ENCODE measurements at places on chromosomes 11 and 22.

GRCh38 chr11:126543691-126544090 is 188.2 kb downstream of the ST3GAL4 start:
- H3K27me3 ChIP-seq: peaks cover 41% of the 10 kb centered on the region
- no peak overlapping the region for H3K4me3 ChIP-seq
- no peak overlapping the region for H3K27ac ChIP-seq
- no peaks in the 10 kb centered on the region for H3K4me1 ChIP-seq
- no peak for DNase-seq

- no peak for DNase-seq
- H3K36me3 ChIP-seq: no peaks in the 10 kb centered on the region
- H3K27me3 ChIP-seq: no peaks in the 10 kb centered on the region
- no peak overlapping the region for H3K4me3 ChIP-seq
These were observed 150.1 kb upstream of the ARHGAP42 start for GRCh38 chr11:100536979-100537378.

- no peak overlapping the region for H3K4me3 ChIP-seq
- no peak for DNase-seq
- no peak overlapping the region for H3K27ac ChIP-seq
- no peaks in the 10 kb centered on the region for H3K27me3 ChIP-seq
- peaks cover 19% of the 10 kb centered on the region for H3K4me1 ChIP-seq
- no peaks in the 10 kb centered on the region for H3K36me3 ChIP-seq
These were observed 32.1 kb downstream of the DAGLA start for GRCh38 chr11:61712314-61712713.

DNA sequence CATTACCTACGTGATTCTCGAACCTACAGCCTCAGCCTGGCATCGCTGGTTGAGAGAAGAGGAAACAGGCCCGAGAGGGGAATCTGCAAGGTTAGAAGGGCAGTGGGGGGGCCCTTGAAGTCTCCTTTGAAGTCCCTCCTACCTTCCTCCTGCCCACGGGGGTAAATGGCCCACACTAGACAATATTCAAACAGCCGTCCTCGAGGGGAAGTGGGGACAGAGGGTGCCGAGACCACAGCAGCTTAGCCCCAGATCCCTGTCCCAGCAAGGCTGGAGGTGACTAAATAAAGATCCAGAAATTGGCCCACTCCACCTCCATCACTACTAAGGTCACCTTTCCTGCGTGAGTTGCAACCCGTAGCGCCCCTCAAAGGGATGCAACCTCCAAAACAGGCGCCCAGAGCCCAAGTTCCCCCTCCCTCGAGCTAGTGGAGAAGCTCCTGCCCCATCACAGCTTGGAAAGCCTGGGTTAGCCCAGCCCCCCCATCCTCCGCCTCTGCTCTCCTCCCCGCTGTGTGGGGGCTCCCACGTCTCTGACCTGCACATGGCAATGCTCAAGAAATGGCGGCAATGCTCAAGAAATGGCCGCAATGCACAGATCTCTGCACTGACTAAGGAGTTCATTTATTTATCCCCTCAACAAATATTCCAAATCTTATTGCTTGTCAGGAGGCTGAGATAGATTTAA is 788 bp upstream of the RASL10A start:
- peaks cover 41% of the 10 kb centered on the region for H3K27me3 ChIP-seq
- H3K4me1 ChIP-seq: peaks cover 20% of the 10 kb centered on the region
- no peak overlapping the region for H3K27ac ChIP-seq
- no peak for DNase-seq

DNA sequence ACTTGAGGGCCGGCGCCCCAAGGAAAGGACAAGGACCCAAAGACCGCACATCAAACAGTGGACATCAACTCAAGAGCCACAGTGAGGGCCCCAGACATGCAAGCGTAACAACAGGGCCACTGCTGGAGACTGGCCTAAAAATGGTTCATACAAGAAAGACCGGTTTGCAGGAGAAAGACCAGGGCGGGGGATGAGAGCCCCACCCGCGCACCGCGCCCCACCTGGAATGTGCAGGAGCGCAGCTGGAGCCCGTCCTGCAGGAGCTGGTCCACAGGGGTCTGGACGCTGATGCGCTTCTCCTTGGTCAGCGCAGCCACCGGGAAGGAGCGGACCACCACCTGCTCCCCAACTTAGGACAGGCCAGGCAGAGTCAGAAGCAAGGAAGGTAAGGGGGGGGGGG is 13.9 kb downstream of the SBF1 start:
- no peak overlapping the region for H3K27ac ChIP-seq
- no peaks in the 10 kb centered on the region for H3K4me1 ChIP-seq
- H3K36me3 ChIP-seq: peaks cover 34% of the 10 kb centered on the region
- no peak for DNase-seq

GRCh38 chr11:36354221-36355003 is 58.3 kb downstream of the PRR5L start:
- H3K36me3 ChIP-seq: no peaks in the 10 kb centered on the region
- DNase-seq: no peak
- H3K27ac ChIP-seq: no peak overlapping the region
- no peaks in the 10 kb centered on the region for H3K4me1 ChIP-seq
- no peak overlapping the region for H3K4me3 ChIP-seq
- no peaks in the 10 kb centered on the region for H3K27me3 ChIP-seq

DNA sequence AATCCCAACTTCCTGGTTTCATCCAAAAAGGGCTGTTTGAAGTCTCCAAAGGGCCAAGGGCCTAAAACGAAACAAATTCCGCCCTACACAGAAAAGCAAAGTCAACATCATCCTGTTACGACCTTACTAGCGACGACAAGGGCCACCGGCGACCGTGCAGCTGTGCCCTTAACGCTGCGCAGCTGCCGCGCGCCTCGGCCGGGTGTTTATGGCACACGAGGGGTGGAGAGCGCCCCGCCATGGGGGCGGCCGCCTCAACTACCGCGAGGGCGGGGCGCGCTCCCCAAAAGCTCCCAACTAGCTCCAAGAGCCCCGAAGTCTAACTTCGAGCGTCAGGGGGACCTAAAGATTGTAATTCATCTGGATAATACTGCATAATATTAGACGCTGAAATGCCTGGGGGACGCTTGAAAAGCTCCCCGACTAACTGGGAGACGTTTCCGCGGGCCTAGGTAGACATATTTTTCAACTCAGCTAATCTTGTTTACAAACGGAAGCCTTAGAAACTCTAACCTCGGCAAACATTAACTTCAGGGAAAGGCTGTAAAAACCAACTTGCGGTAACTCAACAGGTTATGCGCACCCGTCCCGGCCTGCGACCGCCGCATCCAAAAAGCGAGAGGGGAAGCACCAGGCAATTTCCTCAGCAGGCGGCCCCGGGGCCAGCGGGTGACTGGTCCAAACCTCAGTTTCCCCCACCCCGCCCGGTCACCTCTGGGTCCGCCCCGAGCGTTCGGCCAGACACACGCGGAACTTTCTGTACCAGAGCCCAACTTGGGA is 694 bp downstream of the TMEM123 start:
- H3K27me3 ChIP-seq: no peaks in the 10 kb centered on the region
- DNase-seq: peak; percentile 96
- H3K4me1 ChIP-seq: peaks cover 71% of the 10 kb centered on the region
- peak overlapping the region; percentile 96 for H3K27ac ChIP-seq
- peaks cover 20% of the 10 kb centered on the region for H3K36me3 ChIP-seq

DNA sequence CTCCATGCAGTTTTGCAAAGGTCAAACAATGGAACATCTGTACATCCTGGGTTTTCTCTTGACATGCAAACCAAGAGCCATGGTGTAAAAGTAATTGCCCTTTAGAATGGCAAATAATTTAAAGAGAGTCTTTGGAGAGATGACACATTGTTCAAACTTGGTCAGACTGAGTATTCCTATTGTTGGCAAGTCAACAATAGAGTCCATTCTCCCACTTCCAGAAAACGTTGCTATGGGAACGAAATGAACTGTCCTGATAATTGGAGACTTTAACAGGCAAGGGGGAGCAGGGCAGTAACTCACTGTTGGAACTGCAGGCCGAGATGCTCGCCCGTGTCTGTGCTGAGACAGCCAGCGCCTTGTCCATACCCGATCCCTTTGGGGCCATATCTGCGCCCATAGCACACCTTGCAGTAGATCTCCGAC is 13.9 kb downstream of the CSRP3 start:
- no peak overlapping the region for H3K27ac ChIP-seq
- no peaks in the 10 kb centered on the region for H3K36me3 ChIP-seq
- H3K4me1 ChIP-seq: peaks cover 19% of the 10 kb centered on the region
- DNase-seq: peak; percentile 46
- H3K27me3 ChIP-seq: no peaks in the 10 kb centered on the region

- no peaks in the 10 kb centered on the region for H3K4me1 ChIP-seq
- no peaks in the 10 kb centered on the region for H3K27me3 ChIP-seq
- H3K4me3 ChIP-seq: no peak overlapping the region
- no peak overlapping the region for H3K27ac ChIP-seq
These were observed 346.8 kb downstream of the JRKL start for GRCh38 chr11:96736601-96737000.

- no peak overlapping the region for H3K4me3 ChIP-seq
- H3K4me1 ChIP-seq: no peaks in the 10 kb centered on the region
- no peak overlapping the region for H3K27ac ChIP-seq
These were observed 97.6 kb upstream of the B3GAT1 start for GRCh38 chr11:134509381-134510232.

DNA sequence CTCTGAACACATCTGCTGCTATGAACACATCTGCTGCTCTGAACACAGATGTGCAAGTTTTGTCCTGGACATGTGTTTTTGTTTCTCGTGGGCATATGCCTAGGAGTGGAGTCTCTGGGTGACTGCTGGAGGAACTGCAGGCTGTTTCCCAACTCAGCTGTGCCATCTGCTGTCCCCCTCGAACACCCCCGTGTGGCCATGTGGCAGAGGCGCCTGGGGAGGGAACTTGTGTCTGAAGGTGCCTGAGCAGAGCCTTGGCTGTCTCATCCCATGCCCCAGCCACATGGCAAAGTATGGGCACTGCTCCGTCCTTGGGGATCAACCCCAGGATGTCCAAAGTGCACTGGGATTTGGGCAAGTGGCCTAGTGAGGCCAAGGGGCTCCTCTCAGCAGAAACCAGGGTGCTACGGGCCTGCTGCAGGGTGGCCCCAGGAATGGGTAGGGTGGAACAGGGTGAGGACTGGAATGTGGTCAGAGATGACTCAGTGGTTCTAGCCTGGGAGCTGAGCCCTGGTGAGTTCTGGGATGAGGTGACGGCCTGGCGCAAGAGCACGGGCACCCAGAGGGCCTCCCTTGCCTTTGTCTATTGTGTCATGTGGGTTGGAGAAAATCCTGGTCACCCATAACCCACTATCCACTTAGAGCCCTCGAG is 14.7 kb downstream of the GATD1 start:
- H3K4me1 ChIP-seq: no peaks in the 10 kb centered on the region
- no peaks in the 10 kb centered on the region for H3K27me3 ChIP-seq

DNA sequence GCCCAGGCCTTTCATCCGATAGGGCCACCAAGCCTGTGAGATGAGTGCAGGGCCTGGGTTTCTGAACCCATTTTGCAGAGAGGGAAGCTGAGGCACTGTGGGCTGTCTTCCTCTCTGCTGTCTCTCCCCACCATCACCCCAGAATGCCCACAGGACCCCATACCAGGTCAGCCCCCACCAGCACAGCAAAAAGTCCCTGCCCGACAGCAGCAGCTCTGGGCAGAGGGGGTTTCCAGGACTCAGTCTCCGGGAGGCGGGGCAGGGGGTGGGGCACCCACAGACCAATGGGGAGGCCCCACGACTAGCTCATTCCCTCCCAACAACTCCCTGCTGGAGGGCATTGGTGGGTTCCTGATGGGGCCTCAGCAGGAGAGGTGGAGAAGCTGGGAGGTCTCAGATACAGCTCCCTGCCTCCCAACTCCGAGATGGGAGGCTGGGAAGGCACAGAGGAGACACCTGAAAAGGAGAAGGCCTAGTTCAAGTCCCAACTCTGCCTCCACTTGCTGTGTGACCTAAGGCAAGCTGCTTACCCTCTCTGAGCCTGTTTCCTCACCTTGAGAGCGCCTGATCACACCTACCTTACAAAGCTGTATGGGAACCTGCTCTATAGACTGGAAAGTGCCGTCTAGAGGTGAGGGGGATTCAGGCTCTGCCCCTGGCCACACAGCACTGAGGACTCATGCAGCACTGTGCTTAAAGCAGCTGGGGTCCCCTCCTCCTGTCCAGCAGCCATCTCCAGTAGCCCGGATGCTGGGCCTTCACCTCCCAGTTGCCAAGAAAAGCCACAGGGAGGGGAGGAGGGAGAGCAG is 3.5 kb downstream of the CBX7 start:
- H3K4me3 ChIP-seq: no peak overlapping the region
- H3K27me3 ChIP-seq: peaks cover under 1% of the 10 kb centered on the region
- H3K4me1 ChIP-seq: peaks cover 68% of the 10 kb centered on the region
- no peak for DNase-seq

DNA sequence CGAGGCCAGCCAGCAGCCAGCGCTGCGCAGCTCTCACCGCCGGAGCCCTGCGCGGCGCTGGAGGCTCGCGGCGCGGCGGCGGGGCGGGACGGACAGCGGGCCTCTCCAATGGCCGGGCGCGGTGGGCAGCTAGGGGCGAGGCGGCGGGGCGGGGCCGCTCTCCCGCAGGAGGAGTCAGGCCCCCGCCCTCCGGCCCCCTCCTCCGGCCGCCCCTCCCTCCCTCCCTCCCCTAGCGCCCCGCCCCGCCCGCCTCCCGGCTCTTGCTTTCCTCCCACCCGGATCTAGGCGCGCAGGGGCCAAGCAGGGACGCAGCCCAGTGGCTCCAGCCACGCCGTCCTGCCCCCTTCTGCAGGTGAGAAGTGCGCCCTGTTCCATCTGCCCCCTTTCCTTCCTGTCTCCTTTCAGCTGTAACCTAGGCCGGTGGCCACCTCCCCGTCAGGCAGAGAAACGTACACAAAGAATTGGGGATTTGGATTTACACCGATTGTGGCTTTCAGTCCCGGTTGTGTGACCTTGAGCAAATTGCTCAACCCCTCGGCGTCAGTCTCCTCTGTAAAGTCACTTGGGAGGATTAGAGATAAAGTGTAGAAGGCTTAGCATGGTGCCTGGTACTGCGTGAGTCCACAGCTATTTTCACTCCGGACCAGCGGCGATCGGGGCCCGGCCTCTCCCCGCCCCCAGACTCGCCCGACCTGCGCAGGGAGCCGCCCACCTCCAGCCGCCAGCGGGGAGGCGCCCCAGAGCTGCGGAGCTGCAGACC is at the start of gene FZD4:
TSS of gene FZD4 (minus strand) at position 35 of the 760 bp plus-strand sequence. CDS start 310 bp downstream, outside the sequence.
- H3K4me1 ChIP-seq: peaks cover 50% of the 10 kb centered on the region
- DNase-seq: peak; percentile 88
- peak within 1 kb of the TSS; percentile 82 for H3K4me3 ChIP-seq
- H3K27ac ChIP-seq: peak within 1 kb of the TSS; percentile 96
- H3K27me3 ChIP-seq: no peaks in the 10 kb centered on the region
- H3K36me3 ChIP-seq: peaks cover 18% of the 10 kb centered on the region
